ENCODE measurements at places on chromosomes 5 and 9.

DNA sequence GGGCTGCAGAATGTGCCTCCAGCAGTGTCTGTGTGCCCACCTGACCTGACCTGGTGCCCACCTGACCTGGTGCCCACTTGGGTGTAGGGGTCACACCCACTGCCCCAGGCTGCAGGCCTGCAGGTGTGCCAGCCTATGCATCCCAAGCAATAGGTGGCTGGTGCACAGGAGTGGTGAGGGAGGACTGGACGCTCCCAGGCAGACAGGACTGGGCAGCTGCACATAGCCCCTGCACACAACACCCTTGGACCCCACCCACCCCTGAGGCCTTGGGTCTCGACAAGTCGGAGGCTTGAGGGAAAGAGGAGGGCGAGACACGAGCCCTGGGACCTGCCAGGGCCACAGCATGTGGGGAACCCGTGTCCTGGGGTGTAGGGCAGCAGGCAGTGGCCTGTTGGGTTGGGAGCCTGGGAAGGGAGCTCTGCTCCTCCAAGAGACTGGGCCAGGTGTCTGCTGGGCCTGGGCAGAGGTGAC is 10.8 kb upstream of the NRARP start:
- DNase-seq, result no peak

GRCh38 chr9:22382331-22382730 is 64.3 kb upstream of the DMRTA1 start:
- no peak for DNase-seq

- DNase-seq, result no peak
These were observed 15.6 kb downstream of the UNC5A start for GRCh38 chr5:176825957-176826356.

DNA sequence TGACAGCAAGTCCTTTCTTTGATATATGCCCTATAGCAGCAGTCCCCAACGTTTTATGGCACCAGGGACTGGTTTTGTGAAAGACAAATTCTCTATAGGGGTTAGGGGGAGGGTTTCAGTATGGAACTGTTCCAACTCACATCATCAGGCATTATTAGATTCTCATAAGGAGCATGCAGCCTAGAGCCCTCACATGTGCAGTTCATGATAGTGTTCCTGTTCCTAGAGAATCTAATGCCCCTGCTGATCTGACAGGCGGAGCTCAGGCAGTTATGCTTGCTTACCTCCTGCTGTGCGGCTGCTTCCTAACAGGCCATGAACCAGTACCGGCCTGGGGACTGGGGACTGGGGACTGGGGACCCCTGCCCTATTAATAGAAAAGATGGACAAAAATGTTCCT is 2.7 kb upstream of the RAPGEF6 start:
- no peak for DNase-seq

DNA sequence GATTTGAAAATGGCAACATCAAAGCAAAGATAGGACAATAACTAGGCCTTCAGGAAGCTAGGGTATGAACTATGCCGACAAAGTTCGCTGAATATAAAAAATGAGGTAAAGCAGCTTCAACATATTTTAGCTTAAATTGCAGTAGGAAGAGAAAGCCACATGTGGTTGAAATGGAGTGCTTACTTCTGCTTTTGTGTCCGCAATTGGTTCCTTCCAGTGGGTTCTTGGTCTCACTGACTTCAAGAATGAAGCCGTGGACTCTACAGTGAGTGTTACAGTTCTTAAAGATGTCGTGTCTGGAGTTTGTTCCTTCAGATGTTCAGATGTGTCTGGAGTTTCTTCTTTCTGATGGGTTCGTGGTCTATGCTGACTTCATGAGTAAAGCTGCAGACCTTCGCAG is 95.2 kb downstream of the APTX start:
- DNase-seq, result no peak

GRCh38 chr5:132439521-132440089 is 51.0 kb downstream of the IRF1 start:
- peak; percentile 75 for DNase-seq

- no peak for DNase-seq
These were observed 5.4 kb upstream of the PRR7 start for GRCh38 chr5:177440990-177441780.

DNA sequence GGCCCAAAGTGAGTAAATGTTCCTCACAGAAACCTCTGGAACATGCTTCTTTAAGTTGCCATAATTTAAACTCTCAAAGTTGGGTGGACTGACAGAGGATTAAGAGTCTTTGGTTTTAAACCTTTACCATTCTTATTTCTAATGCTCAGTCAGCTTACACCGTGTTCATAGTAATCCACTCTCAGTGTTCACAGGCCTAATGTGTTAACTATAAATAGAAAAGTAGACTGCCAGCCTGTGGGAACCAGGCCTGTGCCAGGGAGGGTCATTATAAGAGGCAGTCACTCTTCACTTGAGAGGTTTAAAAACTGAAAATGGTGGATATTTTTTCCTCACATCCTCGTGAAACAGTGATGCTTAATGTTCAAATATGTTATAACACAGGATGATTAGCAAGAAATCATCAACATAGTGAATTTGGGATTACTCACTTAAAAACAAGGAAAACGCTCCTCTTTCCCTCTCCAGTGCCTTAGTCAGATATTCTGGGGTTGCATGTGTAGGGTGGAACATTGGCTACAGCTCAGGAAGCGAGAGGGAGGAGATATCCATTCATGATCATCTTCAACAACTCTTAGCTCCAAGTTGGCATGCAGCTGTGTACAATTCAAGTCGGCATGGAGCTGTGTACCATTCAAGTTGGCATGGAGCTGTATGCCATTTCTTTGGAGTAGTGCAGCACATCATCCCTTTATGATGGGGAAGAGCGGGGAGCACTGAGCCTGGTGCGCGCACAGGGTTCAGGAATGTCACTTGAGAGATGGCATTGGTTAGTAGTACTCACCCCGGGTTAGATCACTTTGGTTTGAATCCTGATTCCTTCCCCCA is 65.8 kb downstream of the KIAA1958 start:
- no peak for DNase-seq

GRCh38 chr9:28792716-28793115 is 1219.4 kb upstream of the C9orf72 start:
- DNase-seq, result peak; percentile 53

DNA sequence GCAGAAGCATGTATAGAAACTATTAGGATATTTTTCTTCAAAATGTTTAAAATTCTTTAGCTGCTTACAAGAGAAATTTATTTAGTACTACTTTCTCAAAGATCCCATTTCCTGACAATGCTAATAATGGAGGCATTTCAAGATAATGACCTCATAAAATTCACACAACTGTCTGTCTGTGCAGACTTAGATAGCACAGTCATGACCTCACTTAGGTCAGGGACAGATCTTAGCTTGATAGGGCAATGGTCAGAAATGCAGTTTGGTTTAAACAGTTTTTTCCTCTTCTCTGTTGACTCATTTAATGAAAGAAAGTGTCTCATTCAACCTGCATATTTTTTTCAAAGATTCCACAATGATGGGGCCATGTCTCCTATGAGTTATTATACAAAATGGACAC is 128.4 kb downstream of the GRIA1 start:
- peak; percentile 23 for DNase-seq

GRCh38 chr9:95101326-95101725 is 216.2 kb downstream of the FANCC start:
- DNase-seq, result peak; percentile 84

DNA sequence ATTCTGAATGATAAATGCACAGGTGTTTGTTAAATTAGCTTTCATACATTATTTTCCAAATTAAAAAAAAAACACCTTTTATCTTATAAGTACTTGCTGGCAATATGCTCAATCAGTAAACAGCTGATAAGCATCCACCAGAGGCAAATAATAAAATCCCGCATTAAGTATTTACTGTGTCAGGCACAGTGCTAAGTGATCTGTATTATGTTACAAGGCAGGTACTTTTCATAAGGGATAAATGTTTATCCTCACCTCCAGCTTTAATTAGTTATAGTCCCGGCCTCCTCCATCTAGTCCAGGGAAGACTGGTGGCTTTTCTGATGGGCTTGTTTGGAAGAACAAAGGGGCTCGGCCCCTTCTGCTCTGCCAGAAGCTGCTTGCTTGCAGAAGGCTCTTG is 40.1 kb downstream of the PFDN1 start:
- no peak for DNase-seq

GRCh38 chr5:171115519-171115918 is 193.5 kb upstream of the TLX3 start:
- DNase-seq, result no peak

DNA sequence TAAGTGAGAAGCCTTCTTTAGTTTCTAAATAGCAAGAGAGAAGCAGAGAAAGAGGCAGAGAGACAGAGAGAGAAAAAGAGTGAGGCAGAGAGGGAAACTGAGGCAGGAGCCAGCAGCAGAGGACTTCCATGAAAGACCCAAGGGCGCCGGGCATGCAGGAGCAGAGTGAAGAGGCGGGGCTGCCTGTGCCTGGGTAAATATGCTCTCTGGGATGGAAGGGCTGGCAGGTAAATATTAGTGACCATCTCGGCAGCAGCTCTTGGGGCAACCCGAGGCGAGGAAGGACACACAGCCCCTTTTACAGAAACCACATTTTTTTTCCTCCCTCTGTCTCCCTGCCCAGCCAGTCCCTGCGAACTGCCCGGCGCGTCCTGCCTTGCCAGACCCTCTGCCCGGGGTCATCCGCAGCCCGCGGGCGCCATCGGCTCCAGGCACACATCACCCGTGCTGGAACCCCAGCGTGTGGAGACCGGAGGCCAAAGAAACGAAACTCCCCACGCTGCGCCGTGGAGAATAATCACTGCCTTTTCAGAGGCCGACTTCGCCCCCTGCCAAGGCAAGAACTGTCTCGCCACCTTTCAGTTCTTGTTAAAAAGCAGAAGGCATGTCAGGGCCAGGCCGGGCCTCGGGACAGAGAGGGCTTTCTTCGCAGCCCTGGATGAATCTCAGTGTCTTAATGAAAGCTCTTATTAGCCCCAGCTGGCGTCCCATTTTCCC is 61.3 kb downstream of the BOD1 start:
- no peak for DNase-seq

- DNase-seq, result peak; percentile 67
These were observed 362.1 kb upstream of the RFX3 start for GRCh38 chr9:3887786-3888496.

- peak; percentile 37 for DNase-seq
These were observed 603.3 kb downstream of the KIF4B start for GRCh38 chr5:155616779-155617392.

DNA sequence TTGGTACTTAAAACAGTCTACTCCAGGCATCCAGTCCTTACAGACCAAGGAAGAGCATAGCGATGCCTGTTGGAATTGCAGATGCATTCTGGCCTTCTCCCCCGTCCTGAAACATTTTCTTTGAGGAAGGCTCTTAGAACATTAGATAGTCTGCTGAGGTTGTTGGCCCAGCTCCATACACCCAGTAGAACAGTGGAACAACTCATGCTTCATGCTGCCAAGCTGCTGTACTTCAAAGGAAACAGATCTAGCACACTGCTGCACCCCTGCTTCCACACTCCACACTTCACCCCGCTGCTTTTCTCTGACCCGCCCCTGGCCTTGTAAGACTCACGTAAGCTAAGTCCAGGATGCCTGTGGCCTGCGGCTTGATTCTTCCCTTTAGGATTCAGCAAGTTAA is 33.4 kb upstream of the NCS1 start:
- DNase-seq, result peak; percentile 86

DNA sequence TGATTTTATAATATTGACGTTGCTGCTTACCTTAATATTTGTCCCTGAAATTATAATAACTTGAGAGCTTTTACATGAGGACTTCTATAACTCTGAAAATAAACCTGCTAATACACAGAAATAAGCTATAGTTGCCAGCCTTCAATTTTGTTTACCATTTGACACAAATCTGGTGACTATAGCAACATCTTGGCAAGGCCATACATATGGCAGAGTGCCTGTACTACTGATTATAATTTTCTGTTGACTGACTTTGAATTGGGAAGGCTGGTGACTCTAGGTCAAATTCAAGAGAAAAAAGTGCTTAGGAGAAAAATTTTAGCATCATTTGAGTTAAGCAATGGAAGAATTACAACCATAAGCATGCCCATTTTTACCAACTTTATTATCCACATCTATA is 581.4 kb upstream of the PTPRD start:
- no peak for DNase-seq

- DNase-seq, result peak; percentile 79
These were observed 3.6 kb downstream of the PSMB7 start for GRCh38 chr9:124411514-124412227.

GRCh38 chr9:106885451-106885850 is 22.5 kb downstream of the ZNF462 start:
- peak; percentile 93 for DNase-seq

DNA sequence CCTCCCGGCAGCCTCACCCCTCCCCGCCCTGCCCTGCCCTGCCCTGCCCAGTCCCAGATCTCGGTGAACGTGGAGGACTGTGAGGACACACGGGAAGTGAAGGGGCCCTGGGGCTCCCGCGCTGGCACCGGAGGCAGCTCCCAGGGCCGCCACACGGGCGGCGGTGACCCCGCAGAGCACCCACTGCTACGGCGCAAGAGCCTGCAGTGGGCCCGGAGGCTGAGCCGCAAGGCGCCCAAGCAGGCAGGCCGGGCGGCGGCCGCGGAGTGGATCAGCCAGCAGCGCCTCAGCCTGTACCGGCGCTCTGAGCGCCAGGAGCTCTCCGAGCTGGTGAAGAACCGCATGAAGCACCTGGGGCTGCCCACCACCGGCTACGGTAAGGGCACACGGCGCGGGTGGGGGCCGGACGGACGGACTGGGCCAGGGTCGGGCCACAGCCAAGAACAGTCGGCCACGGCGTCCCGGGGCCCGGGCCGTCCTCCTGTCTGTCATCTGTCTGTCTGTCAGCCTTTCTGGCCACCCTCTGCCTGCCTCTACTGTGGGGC is 84.2 kb downstream of the KCNT1 start:
- DNase-seq, result no peak

DNA sequence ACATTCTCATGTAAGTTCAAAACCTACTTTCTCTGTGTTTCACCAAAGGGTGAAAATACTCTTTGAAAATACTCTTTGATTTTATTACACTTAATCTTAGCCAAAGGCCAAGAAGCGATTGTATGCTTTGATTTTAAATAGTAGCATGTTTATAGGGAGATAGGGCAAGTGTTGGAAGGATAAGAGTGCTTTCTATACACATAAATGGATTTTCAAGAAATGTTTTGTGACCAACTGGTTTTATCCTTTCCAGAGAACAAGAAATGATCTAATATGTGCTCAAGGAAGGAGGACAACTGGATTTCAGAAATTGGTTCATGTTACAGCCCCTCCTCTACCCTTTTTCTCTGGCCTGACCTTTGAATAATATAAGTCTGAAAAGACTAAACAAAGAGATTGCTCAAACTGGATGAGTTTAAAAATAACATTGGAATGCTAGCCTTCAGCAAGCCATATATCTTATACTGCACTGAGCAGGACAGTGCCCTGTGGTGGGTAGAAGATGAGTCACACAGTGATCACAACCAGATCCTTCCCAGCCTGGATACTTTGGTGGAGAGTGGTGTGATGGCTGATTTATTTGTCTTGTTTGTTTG is 13.1 kb downstream of the PALM2AKAP2 start:
- peak; percentile 83 for DNase-seq

DNA sequence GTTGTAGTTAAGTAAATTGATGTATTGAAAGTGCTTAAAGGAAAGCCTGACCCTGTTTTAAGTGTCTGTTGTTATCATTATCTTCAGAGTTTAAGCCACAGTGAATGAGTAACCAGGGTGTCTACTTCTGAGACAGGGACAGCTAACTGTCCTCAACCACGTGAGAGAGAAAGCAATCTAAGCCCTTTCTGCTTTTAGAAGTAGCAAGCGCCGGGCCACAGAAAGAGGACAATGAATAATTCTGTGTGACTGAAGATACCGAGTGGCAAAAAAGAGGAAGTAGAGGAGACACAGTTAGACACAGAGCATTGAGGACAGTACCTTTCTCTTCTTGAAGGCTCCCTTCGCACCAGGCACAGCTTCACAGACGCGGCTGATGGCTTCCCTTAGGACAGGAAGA is 86.3 kb downstream of the S1PR3 start:
- DNase-seq, result no peak

GRCh38 chr5:55853818-55854217 is 2.7 kb downstream of the IL31RA start:
- DNase-seq, result peak; percentile 7

All from epithelial cell of esophagus (primary cell).